ENCODE measurements at places on chromosomes 16 and 17.

DNA sequence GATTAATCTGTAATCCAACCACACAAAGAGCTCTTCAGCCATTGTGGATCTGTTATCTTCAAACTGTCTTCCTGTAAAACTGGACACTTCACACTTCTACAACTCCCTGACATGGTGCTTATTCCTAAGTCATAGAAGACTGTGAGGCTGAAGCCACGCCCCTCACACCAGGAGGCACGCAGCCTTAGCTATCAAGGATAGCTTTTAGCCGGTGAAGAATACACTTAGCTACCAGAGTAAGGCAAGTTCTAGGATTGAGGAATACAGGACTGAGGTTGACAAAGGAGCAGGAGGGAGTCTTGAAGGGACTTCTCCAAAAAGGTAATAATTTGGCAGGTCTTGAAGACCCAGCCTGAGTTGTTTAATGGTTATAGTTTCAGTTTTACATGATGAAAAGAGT, 79.8 kb upstream of the GAS7 start:
- DNase-seq = no peak

- no peak for DNase-seq
Observed at GRCh38 chr17:40622509-40622928, 25.1 kb downstream of the SMARCE1 start.

DNA sequence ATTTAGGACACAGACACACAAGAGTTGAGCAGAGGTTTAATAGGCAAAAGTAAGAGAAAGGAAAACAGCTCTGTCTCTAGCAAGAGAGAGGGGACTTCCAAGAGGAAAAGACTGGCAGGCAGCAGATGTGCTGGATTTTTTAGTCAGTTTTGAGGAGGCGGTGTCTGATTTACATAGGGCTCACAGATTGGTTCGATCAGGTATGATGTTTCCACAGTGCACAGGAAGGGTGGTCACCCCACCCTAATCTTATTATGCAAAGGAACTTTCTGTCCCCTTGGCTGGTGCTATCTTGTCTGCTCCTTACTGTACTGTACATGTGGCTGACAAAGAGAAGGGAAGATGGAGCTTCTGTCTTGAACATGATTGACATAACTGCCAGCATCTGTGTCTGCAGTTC, 25.3 kb downstream of the BFAR start:
- no peak for DNase-seq

- peak; percentile 47 for DNase-seq
Observed at GRCh38 chr17:39244016-39244599, 18.4 kb upstream of the STAC2 start.

DNA sequence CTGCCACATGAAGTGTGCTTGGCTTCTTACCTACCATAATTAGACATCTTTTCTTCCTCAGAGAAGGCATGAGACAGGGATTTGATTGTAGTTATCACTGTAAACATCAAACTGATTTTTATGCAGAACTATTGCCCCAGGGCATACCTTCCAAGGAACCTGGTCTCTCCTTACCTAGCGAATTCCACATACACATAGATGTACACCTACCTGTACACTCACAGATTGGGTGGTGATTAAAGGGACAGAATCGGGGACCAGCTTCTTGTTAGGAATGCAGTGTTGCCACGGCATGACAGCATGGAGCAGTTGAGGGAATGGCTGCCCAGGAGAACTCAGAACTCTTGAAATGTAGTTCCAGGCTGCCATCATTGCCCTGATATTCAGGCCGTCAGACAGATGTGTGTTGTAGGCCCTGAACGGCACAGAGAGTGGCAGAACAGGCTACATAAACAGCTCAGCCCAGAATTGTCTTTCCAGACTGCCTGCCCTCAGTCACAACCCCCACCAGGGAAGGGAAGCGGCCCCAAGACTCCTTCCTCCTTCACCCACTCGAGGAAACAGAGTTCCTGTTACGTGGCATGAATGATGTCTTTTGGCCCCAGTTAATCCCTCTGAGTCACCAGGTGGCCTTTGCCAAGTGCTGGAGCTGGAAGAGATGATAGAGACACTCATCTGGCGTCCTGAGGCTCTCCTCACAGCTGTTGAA, 17.8 kb upstream of the NAGLU start:
- DNase-seq = peak; percentile 98

- peak; percentile 77 for DNase-seq
Observed at GRCh38 chr17:27315322-27315721, 21.4 kb downstream of the WSB1 start.

DNA sequence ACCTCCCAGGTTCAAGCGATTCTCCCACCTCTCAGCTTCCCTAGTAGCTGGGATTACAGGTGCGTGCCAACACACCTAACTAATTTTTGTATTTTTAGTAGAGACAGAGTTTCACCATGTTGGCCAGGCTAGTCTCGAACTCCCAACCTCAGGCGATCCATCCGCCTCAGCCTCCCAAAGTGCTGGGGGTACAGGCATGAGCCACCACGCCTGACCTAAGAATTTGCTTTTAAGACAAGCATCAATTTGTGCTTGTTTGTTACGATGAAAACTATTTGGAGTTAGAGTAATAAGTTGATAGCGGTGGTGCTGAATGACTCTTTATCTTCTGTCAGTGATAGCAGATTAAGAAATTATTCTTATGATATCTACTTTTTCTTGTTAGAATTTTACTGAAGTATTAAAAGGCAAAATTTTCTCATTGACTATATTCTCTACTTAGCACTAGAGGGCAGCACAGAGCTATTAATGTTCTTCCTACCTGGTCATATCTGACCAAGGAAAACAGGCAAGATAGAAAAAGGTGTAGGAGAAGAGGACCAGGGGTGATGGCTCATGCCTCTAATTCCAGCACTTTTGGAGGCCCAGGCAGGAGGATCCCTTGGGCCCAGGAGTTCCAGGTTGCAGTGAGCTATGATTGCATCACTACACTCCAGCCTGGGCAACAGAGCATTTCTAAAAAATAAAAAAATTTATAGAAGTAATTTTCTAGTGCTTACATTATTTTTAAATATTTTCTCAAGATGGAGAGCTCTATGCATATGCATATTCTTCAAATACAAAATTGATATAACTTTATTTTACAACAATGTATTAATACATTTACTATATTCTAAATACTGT, 24.5 kb downstream of the STXBP4 start:
- peak; percentile 41 for DNase-seq

GRCh38 chr16:23025692-23026307, 123.5 kb downstream of the USP31 start:
- DNase-seq = peak; percentile 7

DNA sequence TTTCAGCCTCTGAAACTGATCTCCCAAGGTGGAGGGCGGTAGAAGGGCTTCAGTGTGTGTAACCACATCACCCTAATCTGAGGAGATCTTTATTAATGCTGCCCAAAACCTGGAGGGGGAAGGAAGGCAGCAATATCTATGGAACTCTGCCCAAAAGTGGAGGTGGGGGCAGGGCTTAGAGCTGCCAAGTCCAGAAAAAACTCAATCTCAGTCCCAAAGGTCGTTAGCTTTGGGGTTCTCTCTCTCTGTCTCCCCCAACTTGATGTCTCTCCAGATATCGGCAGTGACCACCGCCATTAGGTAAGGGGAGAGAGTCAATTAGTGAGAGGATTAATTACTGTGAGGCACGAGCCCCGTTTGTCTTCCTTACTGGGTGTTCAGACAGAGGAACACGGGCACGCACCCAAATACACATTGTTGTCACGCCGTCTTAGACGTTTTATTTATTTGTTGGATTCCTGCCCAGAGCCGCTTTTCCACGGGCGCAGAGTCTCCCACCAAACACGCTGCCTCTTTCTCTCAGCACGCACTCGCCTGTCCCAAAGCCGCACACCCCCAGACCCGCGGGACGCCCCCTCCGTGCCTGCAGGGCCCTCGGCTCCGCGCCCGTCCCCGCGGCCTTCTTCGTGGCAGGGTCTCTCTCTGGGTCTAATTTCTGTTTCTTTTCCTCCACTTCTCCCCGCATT, 5.4 kb upstream of the LHX1 start:
- no peak for DNase-seq

DNA sequence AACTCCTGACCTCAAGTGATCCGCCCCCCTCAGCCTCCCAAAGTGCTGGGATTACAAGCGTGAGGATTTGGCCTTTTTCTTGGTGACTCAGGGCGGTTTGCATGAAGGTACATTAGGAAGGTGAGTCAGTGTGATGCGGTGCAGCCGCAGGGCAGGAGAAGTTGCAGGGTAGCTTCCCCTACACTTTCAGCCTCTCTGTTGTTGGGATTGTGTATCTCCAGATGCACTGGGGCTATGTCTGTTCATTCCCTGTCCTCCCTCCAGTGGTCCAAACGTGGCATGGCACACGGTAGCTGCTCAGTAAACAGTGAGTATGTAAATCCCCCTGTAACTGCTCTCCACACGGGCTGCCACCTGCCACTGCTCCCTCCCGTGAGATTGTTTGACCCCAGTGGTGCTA, 109.1 kb upstream of the CDC42EP4 start:
- DNase-seq = no peak

DNA sequence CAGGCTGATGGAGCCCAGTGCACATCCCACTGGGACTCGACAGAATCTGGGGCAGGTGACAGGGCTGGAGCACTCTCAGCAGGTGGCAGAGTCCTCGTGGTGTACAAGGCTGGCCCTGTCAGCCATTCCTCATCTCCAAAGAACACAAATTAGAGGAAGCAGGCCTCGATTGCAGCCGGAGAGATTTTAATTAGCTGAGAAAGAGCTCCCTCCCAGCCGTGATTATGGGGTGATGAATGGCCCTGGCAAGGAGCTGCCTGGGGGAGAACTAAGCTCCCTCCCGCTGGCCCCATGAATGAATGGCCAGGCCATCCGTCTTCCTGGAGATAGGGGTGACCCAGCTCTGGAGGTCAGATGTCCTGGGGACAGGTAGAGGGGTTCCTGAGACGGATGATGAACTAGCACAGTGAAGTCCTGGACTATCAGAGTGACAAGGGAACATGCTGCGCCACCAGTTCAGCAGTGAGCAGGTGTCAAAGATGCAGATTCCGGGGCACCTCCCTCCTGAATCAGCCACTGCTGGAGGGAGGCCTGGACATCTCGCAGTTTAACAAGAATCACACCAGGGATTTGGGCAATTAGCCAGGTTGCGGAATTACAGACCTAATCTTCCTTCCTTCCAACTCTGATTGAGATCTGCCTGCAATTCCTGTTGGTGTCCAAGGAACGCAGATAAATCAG, 35.5 kb downstream of the PIMREG start:
- no peak for DNase-seq

GRCh38 chr16:57539072-57539796, 2.9 kb upstream of the CCDC102A start:
- no peak for DNase-seq

DNA sequence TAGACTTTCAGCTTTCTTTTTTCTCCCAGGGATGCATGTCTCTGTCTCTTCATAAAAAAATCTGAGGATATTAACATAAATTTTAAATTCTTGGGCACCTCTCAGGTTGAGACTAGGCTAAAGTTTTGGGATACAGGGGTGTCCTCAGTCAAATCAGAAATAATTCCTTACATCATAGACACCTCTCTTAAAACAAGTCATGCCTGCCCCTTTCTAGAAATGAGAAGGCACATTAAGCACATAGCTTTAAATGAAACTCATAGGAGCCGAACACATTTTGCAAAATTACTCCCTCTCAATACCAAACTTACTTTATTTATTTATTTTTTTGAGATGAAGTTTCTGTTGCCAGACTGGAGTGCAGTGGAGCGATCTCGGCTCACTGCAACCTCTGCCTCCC, 67.3 kb upstream of the BCAR1 start:
- no peak for DNase-seq

DNA sequence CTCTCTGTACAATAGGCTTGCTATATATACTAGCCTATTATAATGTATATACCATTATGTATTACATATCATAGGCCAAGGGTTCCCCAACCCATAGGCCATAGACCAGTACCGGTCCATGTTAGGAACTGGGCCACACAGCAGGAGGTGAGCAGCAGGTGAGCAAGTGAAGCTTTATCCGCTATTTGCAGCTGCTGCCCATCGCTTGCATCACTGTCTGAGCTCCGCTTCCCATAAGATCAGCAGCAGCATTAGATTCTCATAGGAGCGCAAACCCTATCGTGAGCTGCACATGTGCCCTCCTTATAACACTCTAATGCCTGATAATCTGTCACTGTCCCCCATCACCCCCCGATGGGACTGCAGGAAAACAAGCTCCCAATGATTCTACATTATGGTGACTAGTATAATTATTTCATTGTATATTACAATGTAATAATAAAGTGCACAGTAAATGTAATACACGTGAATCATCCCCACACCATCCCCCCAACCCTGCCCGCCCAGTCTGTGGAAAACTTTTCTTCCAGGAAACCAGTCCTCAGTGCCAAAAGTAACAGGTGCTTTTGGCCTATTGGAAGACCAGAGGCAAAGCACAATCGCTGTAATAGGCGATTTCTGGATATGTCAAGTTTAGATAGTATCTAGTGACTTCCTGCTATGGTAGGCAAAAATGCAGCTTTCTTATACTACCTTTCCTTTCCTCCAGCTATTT, 84.1 kb downstream of the MYH11 start:
- DNase-seq = no peak

GRCh38 chr16:22624800-22625533, 114.3 kb downstream of the NPIPB5 start:
- no peak for DNase-seq

GRCh38 chr17:50660887-50661345, 26.2 kb downstream of the ABCC3 start:
- no peak for DNase-seq

DNA sequence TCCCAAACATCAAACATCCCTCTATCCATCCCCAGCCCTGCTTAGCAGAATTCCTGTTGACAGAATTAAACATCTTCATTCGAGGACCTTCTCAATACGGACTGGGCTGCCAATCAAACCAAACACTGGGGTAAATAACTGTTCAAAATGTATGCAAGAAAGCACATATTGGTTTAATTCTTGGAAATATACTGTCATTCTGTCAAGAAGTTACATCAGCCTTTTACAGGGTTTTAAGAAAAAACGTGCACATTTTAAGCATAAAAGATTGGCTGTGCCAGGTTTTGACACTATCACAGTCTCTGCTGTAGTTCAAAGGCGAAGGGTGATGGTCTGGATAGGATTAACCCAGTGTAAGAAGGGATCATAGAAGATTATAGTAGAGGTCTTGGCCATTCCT, 25.1 kb upstream of the CCNF start:
- DNase-seq = peak; percentile 24
